ENCODE measurements at places on chromosomes 1 and 21.

GRCh38 chr1:41578712-41579335 lies 94.3 kb upstream of the EDN2 start:
- no peak for DNase-seq

GRCh38 chr1:226427131-226427530 lies 19.2 kb upstream of the PARP1 start:
- DNase-seq, result no peak

GRCh38 chr1:44401256-44402228 lies 3.5 kb upstream of the RNF220 start:
- DNase-seq, result no peak

DNA sequence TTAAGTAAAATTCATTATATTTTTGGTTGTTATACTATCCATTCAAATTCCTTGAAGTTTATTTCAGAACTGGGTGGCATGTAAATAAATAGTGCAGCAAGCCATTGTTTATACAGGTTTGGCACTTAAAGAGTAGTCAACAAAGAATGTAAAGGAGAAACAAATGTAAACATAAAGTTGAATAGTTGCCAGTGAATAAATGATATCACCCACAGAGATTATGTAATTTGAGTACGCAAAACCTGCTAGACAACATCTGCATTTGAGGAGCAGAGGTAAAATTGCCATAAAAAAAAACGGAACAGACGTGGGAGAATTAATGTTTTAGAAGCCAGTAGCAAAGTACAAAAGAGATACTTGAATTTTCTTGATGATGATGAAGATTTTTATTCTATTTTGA lies 111.6 kb downstream of the ADGRL2 start:
- no peak for DNase-seq

- DNase-seq, result no peak
Observed at GRCh38 chr21:16059981-16060380, 330.2 kb downstream of the USP25 start.

GRCh38 chr1:113930499-113931161 lies 1.5 kb downstream of the HIPK1 start:
- DNase-seq, result peak; percentile 10

All from stimulated activated CD4-positive, alpha-beta T cell treated with anti-CD3 and anti-CD28 coated beads, Interleukin-1b, Interleukin-23, amount 100 ng/mL, for 1 hour (primary cell).